Activated CD8-positive, alpha-beta memory T cell treated with anti-CD3 and anti-CD28 coated beads for 1 hour (primary cell): ENCODE measurements at places on chromosomes 7 and 10.

DNA sequence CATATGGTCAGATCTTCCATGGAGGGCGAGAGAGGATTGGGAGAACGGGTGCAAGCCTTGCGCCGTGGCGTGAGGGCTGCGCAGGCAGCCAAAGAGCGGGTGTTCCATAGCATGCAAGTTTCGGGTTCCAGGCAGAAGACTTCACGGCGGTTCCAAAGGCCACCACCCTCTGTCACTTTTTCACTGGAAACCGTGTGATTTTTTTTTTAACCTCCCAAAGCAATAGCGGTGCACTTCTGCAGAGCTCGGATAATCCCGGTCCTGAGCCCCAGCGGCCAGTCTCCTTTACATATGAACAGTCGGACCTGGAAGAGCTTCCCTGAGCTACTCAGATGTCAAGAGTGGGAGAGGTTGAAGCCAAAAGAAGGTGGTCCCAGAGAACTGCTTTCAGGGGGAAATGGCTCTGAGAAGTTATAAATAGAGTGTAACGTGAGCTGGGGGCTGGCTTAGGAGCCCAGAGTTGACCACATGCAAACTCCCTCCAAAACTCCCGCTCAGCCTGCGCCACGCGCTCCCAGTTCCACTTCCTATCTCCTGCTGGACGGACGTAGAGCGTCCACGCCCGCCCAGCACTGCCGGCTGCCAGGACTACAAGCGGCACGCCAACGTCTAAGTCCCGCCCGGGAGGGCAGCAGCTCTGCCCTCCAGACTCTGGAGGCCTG is at the start of gene MEOX2:
Gene MEOX2, minus strand, starts transcription at position 389 of the 662 bp plus-strand sequence. Its CDS starts 281 bp downstream, at position 108.
- no peak for DNase-seq

GRCh38 chr10:93218386-93218785 is 144.7 kb downstream of the CYP26A1 start:
- no peak for DNase-seq

GRCh38 chr10:131816941-131817700 is 83.7 kb upstream of the PPP2R2D start:
- DNase-seq = no peak

GRCh38 chr7:1761097-1761496 is 91.0 kb downstream of the ELFN1 start:
- DNase-seq = no peak

- no peak for DNase-seq
Measured at GRCh38 chr10:52249850-52250395, 64.2 kb upstream of the DKK1 start.

DNA sequence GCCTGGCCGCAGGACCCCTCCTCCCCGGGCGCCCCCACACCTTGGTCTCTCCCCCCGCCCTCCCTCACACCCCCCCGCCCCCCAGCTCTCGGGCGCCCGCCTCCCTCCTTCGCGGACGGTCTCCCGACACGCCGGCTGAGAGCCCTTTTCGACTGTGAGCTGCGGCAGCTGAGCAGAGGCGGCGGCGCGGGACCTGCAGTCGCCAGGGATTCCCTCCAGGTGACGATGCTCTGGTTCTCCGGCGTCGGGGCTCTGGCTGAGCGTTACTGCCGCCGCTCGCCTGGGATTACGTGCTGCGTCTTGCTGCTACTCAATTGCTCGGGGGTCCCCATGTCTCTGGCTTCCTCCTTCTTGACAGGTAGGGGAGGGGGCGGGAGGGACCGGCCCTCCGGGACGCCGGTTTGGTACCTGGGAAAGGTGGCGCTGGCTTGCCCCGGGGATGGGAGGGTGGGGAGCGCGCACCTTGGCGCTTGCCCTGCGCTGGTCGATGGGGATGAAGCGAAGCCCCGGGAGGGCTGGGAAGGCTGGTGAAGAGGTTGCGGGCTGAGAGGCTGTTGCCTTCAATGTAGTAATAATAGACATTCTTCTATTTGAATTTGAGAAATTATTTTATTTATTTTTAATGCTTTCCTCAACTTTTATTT is at the start of gene BMPER:
Gene BMPER, plus strand, starts transcription at position 151 of the 644 bp plus-strand sequence. Its CDS starts 75 bp downstream, at position 226.
- DNase-seq = no peak

- no peak for DNase-seq
Measured at GRCh38 chr7:143375298-143376034, 5.7 kb upstream of the ZYX start.

- DNase-seq = no peak
Measured at GRCh38 chr7:150471886-150472285, 21.5 kb downstream of the GIMAP8 start.

GRCh38 chr10:102384606-102385429 is 10.7 kb upstream of the NFKB2 start:
- DNase-seq = no peak

DNA sequence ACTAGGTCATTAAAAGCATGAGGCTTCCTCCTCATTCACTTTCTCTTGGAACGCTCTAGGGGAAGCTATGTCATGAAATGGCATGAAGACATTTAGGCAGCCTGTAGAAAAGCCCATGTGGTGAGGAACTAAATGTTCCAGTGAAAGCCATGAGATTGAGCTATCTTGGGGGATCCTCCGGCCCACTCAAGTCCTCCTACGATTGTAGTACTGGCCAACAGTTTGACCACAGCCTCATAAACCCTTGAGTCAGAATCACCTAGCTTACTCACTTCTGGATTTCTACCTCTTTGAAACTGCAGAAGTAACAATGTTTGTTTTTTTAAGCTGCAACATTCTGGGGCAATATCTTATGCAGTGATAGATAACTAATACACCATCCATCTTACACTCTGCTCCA is 605.1 kb downstream of the SORCS1 start:
- no peak for DNase-seq

GRCh38 chr10:90314718-90315117 is 543.1 kb downstream of the HTR7 start:
- no peak for DNase-seq

GRCh38 chr10:29430101-29430500 is 141.2 kb downstream of the LYZL1 start:
- no peak for DNase-seq

DNA sequence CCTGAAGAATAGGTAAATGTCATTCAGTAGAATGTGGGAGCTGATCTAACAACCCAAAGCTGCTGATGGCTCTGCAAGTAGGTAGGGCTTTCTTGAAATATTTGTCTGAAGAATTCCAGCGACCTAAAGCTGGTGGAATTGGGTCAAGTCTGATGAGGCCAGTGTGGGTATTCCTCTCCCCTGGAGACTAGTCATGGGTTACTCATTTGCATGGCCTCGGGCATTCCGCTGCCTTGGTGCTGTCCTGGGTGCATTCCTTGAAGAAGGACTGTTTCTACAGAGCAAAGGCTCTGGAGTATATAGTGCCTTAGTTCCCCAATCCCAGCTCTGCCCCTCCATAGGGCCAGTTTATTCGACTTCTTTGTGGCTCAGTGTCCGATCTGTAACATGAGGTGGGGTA is 19.2 kb downstream of the PDK4 start:
- no peak for DNase-seq

DNA sequence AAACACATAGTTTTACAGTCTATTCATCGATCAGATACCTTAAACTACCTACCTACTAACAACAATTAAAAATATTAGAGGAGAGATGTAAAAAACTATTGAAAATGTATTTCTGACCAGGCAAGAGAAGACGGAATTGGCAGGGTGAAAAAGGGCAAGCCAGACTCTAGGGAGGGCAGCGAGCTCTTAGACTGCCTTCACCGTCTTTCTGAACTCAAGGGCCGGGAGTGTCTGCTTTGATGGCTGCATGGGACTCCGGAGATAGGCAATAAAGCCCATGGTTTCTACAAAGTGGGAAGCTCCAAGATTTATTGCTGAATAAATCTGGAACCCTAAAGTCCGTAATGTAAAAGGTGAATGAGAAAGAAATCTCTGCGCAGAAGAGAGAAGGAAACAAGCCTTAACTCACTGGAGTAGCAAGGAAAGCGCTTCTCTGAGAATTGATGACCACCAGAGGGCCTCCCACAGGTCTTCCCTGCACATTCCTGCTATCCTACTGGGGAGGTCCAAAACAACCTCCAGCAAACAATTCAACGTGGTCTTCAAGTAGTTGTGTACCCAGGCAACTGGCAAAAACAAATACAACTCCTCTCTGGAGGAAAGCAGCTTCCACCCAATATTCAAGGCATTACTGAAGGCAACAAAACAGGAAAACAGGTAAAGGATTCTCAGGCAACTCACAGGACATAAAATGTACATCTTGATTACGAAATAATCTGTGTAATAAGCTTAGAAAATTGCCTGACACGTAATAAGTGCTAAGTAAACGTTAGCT is 181.3 kb downstream of the SDK1 start:
- no peak for DNase-seq

GRCh38 chr7:89104748-89105685 is 309.5 kb upstream of the TEX47 start:
- no peak for DNase-seq

DNA sequence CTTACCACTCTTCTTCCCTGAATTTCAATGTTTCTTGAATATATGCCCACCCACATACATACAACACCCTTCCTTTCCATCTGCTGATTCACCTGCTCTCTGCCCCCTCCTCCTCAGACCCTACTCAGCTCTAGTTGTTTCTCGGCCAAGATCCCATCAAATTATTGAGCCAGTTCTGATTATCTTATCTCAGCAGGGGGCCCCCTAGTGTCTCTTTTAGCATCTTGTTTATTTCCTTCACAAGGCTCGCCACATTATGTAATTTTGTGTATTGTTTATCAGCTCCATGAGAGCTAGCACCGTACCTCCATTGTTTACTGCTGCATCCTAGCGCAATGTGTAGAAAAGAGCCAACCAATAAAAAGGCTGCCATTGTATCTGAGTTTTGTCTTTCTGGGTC is 71.9 kb downstream of the FAM13C start:
- no peak for DNase-seq

GRCh38 chr7:139619367-139619657 is 95.8 kb downstream of the CLEC2L start:
- DNase-seq = no peak

GRCh38 chr10:109071539-109071938 is 851.8 kb downstream of the XPNPEP1 start:
- no peak for DNase-seq

DNA sequence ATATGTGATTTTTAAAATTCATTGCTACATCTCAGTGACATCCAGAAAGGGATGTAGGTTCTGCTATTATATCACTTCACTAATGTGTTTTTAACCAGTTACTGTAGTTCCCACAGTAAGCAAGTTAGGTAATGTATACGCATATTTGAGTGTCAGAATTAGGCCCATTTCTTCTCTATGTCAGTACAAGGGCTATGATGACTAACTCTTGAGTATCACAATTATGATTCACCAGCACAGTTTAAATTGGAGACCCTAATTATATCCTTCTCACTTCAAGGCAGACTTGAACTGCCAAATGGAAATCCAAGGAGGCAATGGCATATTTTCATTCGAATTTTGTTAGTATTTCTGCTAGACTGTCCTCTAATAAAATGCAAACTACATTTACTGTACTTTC is 23.6 kb downstream of the BZW2 start:
- no peak for DNase-seq

DNA sequence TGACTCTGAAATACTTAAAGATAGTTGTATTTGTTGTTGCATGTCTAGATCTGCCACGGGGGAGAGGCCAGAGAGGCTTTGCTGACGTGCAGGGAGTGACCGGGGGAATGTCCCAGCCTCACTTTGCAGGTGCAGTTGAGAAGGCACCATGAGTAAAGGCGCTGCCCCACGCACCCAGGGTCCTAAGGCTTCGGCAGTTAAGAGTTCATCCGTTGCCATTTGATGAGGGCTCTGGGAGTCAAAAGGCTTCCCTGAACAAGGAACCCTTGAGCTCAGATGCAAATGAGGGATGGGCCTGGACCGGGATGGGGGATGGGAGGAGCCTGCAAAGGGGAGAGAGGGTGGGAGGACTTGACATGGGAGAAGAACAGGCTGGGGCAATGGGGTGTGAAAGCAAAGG is 20.4 kb downstream of the PPP2R2D start:
- DNase-seq = no peak

GRCh38 chr10:2011106-2011716 is 273.9 kb upstream of the ADARB2 start:
- DNase-seq = no peak

GRCh38 chr7:85737426-85737825 is 550.6 kb upstream of the SEMA3D start:
- no peak for DNase-seq

GRCh38 chr7:27235387-27236311 is 7.0 kb upstream of the EVX1 start:
- no peak for DNase-seq

DNA sequence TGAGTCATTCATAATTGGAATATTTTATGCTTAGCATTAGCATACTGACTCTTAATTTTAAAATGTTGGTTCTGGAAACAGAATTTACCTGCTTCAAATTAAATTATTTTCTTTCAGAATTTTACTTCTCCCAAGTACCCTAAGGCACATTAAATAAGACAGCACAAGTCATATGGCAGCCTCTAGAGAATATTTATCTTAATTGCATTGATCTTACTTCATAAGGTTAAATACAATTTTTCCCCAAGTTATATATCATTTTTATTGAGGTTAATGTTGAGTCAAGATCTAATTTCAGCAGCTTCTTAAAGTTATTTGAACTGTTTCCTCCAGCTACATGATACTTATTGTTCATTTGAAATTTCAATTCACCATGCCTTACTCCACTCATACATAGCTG is 123.1 kb upstream of the IMMP2L start:
- DNase-seq = no peak

- DNase-seq = no peak
Measured at GRCh38 chr7:55056068-55056467, 37.3 kb downstream of the EGFR start.

DNA sequence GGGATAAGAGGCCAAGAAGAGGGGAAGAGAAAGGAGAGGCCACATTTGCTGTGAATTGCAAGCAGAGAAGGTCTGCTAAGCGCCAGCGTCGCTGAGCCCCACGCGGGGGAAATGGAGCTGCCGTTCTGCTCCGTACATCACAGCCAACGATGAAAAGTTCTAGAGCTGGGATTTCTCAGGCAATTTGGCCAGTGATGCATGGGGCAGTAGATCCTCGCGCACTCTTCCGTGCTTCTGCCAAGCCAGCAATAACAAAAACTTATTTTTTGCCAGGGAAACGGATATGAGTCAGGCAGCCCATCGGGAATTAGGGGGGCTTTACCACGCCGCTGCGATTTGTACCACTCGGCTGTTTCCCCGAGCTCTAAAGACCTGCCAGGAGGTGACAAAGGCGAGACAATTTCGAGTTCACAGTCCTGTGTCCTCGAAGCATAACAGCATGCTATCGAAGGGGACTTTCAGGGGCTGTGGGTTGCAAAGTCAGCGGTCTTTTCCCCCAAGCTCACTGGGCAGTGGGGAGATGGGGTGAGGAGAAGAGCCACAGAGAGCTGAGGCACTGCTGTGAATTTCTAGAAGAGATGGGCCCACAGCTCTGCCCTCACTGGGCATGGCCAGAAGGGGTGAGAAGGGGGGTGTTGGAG is 30.0 kb upstream of the SLF2 start:
- no peak for DNase-seq

GRCh38 chr7:159022238-159022993 is 122.3 kb downstream of the VIPR2 start:
- DNase-seq = no peak
